SK-N-DZ (cell line): ENCODE measurements at places on chromosomes 7 and 10.

DNA sequence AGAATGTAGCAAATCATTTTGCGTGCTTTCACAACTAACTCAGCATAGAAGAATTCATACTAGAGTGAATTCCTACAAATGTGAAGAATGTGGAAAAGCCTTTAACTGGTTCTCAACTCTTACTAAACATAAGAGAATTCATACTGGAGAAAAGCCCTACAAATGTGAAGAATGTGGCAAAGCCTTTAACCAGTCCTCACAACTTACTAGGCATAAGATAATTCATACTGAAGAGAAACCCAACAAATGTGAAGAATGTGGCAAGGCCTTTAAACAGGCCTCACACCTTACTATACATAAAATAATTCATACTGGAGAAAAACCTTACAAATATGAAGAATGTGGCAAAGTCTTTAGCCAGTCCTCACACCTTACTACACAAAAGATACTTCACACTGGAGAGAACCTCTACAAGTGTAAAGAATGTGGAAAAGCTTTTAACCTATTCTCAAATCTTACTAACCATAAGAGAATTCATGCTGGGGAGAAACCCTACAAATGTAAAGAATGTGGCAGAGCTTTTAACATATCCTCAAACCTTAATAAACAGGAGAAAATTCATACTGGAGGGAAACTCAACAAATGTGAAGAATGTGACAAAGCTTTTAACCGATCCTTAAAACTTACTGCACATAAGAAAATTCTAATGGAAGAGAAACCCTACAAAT is 40.8 kb downstream of the ZNF107 start:
- DNase-seq: no peak

- peak; percentile 81 for DNase-seq
Observed at GRCh38 chr7:106947244-106947728, 82.2 kb downstream of the PIK3CG start.

GRCh38 chr10:69791812-69792211 is 9.9 kb upstream of the COL13A1 start:
- DNase-seq: no peak

GRCh38 chr7:38512291-38512690 is 118.9 kb downstream of the AMPH start:
- no peak for DNase-seq

DNA sequence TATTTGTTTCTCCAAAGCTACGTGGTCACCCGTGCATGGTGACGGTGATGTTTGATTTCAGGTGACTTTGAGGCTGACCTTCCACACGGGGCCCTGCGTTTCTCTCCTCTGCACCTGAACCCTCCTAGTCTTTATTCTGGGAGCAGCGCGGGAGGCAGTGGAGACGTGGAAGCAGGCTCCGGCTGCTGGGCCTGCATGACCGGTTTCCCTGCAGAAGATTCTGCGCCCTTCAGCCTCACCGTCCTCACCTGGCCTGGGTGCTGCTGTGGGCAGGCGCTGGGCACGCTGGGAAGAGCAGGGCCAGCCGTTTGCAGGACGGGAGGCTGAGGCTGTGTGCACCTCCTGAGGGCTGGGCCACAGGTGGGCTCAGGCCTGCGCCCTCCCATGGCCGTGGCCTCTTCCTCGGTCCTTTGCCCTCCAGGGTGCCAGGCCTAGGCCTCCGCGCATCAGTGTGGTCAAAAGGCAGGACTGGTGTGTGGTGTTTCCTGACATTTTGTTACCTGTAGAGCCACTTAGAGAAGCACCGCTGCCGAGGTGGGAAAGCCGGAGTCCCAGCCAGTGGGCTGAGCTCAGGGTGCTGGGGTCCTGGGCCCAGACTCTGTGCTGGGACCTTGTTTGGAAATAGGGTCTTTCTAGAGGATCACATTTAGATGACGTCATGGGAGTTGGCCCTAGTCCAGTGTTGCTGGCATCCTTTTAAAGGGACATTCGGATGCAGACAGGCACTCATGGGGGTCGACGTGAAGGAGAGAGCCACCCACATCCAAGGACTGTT is 478.3 kb downstream of the DNAJB6 start:
- DNase-seq: no peak

DNA sequence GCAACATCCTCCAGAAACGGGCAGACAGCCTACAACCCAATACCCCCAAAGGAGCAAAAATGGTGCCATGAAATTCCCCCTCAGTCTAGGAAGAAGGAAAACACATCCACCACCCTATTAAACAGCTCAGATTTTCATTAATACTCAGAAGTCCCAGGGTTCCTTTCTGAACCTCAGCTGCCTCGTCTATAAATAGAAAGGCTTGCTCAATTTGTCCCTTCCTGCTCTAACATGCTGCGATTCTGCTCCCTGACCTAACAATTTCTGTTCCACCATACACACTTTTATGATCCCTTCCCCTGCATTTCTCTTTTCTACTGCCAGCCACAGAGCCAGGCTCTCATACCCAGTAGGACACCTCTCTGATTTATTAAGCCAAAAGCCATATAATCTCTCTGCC is 68.1 kb downstream of the MTERF1 start:
- DNase-seq: no peak
